Stimulated activated CD4-positive, alpha-beta T cell treated with anti-CD3 and anti-CD28 coated beads, TNF-alpha, amount 100 ng/mL, for 24 hours (primary cell): ENCODE measurements at places on chromosomes 16 and 17.
A peak's percentile ranks its signal among the peaks of the same experiment; 100 is the strongest.

- DNase-seq = no peak
These were observed 66.1 kb upstream of the NLK start for GRCh38 chr17:27976331-27976730.

GRCh38 chr17:12958786-12959185, 59.0 kb downstream of the ELAC2 start:
- no peak for DNase-seq

DNA sequence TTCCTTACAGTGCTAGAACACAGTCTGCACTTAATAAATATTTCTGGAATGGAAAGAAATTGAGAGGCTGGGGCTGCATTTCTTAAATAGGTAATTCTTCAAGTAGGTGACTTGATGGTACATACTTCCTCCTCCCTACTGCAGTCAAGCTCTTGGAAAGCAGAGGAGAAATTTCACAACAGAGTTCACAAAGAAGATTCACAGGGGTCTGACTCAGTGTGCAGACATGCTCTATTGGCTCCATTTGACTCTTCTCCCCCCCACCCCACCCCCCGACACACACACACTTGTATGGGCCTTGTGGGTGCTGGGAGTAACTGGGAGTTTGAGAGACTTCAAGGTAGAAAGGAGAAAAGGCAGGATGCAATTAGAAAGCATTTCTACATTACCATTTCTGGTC, 6.2 kb upstream of the MYOCD start:
- DNase-seq = no peak

DNA sequence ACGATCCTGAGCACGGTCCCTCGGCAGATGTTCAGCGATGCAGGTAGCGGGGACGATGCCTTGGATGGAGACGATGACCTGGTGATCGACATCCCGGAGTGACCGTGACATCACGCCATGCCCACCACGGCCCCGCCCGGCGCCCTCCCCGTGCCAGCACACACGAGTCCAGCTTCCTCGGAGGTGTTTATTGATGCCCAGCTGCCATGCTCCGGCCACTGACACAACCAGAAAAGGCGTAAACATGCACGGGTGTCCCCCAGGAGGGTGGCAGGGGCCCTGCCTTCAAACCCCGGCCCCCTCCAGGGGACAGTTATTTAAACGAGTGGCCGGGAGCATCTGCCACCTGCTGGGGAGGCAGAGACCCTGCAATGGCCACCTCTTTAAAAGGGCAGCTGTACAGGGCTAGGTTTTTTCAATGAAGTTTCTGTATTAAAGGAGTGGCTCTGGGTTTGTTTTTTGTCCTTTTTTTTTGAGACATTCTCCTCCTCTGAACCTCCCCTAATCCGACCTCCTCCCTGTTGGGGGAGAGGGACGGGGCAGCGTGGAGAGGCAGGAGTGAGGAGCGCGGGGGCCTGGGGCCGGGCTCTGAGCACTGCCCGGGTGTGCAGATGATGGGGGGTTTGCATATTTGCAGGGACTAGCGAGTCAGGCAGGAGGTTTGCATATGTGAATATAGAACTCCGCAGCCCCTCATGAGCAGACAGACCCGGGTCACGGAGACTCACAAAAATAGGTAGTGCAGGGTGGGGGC, 5.3 kb downstream of the DOC2A start:
- no peak for DNase-seq

- no peak for DNase-seq
These were observed 278.6 kb downstream of the CBLN1 start for GRCh38 chr16:49003022-49003421.

- DNase-seq = no peak
These were observed 30.9 kb downstream of the TMEM204 start for GRCh38 chr16:1564325-1564724.

GRCh38 chr16:27127308-27127707, 60.6 kb downstream of the C16orf82 start:
- no peak for DNase-seq

- DNase-seq = no peak
These were observed 4.3 kb downstream of the MYH8 start for GRCh38 chr17:10417431-10417830.

DNA sequence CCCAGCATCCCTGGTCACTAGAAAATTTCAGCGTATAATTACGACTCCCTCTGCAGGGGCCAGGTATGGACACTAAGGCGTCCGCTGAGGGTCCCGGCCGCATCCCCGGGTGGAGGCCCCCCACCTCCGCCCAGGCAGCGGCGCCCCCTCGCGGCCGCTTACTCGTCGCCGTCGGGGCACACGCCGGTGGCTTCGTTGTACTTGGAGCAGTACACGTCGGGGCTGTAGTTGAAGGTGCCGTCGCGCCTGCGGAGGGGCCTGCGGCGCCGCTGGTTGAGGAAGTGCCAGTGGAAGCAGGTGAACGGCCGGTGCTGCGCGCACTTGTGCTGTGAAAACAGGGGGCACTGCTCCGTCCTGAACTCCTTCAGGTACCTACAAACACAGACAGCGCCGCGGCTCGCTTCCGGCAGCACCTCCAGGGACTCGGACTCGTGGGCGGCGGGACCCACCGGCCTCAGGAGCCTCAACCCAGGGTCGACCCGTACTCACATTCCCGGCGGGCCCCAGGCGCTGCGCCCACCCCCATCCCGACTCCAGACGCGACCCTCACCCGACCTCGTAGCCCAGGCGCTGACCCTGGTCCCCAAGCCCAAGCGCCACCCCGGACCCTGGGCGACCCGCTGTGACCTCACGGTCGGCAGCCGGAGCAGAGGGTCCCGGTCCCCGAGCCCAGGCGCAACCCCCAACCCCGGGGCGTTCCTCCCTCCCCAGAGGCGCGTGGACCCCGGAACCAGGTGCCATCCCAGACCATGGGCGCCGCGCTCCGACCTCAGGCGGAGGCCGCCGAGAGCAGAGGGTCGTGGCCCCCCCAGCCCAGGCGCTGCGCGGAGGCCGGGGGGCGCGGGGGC, 596 bp downstream of the UNKL start:
- DNase-seq = peak; percentile 34

GRCh38 chr16:69924777-69925191, 26.4 kb upstream of the CLEC18A start:
- no peak for DNase-seq

DNA sequence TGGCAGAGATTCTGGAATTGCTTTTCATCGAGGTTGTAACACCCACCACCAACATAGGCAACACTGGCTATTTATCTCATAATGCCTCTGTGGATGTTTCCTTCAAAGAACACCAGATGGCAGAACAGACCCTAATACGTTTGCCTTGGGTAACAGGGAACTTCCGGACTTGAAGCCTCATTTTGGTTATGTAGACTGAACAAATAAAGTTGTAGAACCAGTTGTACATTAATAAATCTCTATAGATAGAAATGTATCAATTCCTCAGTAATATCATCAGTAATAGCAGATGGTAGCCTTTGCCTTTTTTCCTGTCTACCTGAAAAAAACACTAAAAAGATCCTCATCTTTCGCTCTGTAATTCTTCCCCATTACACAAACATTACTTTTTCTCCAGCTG, 25.9 kb upstream of the APOH start:
- peak; percentile 24 for DNase-seq

- DNase-seq = no peak
These were observed 11.8 kb upstream of the IL21R start for GRCh38 chr16:27390151-27390550.

DNA sequence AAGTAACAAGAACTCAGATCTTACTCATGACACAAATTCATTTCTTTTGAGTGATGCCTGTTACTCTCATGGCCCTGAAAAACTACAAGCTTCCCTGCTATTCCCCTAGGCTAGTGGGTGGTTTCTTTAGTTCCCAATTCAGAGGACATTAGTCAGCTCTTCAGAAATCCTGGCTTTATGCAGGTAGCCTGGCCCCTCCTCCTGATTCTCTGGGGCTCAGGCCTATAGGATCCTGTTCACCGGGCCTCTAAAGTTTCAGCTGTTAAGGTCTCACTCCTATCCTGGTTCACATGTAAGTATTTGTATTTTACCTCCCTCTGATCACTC, 87.3 kb upstream of the IRX5 start:
- no peak for DNase-seq

- no peak for DNase-seq
These were observed 170.8 kb upstream of the FAM20A start for GRCh38 chr17:68771867-68772515.

DNA sequence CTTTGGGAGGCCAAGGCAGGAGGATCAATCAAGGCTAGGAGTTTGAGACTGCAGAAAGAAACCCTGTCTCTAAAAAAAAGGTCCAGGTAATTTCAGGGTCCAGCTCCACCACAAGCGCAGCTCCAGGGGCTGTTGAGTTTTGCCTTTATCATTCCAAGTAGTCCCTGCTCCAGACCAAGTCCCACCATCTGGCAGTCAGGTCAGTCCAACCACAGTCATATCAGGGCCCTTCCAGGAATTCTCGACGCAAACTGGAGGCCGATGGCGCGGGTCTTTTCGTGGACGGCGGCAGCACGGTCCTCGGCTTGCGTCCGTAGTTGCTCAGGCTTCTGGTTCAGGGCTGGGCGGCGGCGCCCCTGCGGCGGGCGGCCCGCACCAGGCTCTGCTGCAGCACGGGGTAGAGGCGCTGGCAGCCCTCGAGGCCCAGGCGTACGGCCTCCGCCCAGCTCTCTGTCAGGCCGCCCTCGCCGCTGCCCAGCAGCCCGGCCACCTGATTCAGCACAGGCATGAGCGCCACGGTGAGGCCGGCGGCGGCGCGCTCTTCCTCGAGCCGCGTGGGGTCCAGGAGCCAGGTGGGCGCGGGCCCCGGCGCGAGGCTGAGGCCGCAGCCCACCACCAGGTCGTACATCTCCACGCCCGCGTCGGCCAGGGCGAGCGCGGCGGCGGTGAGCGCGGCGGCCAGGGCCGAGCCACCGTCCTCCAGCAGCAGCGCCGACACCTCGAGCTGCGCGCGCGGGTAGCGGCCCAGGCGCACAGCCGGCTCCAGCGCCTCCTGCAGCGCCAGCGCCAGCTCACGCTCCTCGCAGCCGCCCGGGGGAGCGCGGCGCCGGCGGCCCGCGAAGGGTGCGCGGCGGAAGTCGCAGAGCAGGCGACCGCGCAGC, 752 bp downstream of the EXOSC6 start:
- no peak for DNase-seq

DNA sequence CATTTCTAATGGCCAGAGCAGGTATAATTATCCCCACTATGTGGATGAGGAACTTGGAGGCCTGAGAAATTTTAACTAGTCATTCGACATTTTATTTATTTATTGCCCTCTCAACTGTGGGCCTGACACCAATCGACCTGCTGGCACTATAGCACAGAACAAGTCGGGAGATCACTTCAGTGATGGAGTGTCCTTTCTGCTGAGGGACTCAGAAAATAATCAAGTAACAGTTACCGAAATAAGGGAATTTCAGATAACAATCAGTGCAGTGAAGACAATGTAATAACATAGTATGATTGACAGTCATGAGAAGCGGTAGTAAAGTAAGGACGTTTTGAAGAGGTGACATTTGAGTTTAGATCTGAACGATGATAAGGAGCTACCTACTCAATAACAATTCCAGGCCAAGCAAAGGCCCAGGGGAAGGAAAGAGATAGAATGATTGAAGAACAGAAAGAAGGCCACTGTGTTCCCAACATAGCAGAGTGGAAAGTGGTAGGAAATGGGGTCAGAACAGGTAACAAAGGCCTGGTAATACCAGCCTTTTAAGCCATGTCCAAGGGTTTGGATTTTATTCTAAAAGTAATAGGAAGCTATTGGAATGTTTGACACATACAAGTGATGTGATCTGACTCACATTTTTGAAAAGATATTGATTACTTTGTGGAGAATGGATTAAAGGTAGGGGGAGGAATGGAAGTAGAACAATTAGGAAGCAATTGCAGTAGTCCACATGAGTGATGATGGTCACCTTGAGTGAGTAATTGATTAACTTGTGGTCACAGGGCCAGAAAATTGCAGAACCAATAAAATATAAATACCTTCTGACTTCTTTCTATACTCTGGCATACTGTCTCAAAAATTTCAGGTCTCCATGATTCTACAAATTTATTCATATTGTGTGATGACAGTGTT, 1.4 kb downstream of the STXBP4 start:
- DNase-seq = no peak

GRCh38 chr16:55039511-55039910, 108.8 kb downstream of the IRX5 start:
- no peak for DNase-seq

GRCh38 chr16:89815639-89816348, 653 bp downstream of the FANCA start:
- DNase-seq = no peak

DNA sequence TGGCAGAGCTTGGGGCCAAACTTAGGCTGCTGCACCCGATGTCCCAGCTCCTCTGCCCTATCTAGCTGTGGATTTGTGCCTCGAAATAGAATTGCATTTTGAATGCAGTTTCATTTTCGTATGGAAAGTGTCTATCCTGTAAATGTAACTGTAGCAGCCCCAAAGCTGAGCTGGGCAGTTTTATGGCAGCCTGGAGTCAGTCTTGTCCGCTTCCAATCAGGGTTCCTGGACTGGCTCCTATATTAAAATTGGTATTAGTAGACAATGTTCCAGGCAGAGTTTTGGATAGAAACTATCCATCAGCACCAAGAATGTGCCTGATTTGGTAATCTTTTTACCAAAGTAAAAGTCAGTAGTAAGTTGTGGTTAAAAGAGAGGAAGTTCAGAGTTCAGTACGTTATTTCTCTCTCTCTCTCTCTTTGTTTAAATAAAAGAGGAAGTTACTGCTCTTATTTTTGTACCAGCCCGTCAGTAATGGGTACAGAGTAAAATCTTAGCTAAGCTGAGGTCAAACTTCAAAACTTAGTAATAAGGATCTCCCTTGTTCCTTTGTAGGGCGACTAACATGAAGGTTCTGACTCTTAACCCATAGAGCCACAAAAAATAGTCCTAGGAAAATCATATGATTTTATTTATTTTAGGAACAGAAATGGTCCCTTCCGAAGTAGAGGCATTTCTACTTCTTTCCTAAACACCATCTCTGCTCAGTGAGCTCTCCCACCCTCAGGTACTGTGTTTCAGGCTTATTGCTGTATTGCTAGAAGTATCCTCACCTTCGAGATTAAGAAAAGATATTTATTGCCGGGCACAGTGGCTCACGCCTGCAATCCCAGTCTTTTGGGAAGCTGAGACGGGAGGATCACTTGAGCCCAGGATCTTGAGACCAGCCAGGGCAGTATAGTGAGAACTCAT, 28.0 kb downstream of the PRKCB start:
- no peak for DNase-seq

DNA sequence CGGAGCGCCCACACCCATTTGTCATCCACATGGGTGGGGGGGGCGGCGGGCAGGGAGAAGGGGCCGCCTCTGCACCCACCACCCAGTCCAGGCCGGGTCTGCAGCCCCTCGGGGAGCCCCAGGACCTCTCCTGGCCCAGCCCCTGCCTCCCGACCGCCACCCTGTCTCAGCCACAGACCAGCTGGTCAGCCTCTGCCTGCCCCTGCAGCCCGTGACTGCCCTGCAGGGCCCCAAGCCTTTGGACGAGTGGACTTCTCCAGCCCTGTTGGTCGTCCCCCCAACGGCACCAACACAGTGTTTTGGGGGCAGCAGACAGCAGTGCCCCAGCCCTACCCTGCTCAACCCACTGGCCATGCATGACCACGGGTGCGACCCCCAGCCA, 1.2 kb downstream of the PRR35 start:
- no peak for DNase-seq

DNA sequence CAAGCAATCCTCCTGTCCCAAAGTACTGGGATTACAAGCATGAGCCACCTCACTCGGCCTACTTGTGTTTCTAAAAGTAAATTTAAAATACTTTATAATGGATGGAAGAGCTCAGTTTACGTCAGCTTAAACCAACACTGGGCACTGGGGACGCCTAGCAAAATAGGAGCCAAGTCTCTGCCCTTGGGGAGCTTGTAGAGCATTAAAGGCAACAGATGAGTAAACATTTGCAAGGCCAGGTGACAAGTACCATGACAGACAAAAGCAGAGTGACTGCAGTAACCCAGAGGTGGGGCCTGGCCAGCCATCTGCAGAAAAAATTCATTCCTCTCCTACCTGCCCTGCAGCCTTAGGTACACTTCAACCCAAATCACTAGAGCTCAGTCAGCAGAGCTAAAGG, 12.1 kb upstream of the NLK start:
- no peak for DNase-seq
